ENCODE measurements at places on chromosomes 6 and 20.

- peak; percentile 79 for DNase-seq
Observed at GRCh38 chr6:11172501-11173327, 59.8 kb downstream of the NEDD9 start.

DNA sequence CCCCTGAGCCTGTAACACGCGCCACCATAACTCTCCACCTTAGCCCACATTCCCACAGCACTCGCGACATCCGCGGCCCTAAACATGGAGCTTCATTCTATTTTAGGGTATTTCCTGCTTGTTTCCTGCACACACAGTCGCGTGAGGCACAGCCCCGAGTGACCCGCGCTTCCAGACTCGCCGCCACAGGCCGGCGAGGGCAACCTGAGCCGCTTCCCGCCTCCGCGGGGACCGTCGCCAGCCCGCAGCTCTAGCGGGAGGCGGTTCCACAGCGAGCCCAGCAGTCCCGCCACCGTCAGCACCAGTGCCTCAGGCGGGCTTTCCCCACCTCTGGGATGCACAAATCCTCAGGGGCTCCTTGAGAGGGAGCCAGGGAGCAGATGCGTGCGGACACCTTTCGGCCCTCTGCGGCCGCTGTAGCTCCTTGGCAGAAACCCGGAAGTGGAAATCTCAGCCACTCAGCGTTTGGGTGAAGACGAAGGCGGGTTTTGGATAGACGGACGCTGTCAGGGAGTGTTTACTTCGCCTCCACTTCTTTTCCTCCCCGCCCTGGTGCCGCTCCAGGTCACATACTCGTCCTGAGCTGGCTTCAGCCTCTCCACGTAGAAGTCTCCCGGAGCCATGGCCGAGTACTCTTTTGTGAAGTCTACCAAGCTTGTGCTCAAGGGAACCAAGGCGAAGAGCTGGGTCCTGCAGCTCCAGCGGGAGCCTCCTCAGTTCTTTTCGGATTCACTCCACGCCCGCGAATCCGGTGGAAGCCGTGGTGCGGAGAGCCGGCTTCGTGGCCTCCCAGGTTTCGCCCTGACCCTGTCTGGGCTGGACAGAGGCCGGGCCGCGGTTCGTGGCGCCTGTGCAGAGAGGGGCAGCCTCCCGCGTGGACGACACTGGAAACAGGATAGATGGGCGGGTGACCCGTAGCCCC, 2177.4 kb upstream of the DEFB115 start:
- DNase-seq = no peak

DNA sequence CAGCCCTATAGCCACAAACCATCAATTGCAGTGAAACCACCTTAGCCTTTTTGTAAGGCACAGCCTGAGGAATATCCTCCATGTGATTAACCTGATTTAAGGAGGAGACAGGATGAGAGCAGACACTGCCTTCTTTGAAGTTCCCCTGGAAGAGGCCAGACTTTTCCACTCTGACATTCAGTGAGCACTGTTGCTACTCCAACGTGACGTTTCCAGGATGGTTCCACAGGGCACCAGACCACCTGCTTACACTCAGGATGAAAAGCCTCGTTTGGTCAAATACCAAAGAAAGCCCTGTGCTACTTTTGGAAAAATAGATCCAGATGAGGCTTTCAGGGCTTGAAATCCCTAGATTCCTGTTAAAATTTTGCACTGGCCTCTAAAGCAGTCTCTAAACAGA, 1102.1 kb upstream of the FLRT3 start:
- DNase-seq = no peak

DNA sequence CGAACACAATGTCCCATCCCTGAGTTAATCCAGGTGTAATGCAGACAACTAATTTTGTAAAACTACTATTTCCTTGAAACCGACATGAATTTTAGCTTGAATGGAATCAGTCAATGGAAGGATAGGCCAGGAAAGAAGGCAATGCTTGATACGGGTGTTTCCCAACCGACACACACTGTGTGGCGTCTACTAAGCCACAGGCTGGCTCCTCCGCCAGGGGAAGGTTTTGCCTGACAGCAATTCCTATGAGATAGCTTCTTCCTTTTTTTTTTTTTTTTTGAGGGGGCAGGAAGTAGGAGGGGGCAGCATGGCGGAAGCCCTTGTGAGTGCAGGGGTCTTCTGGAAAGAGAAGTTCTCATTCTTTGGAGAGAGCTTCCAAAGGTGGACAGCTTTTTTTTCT, 12.0 kb upstream of the LAMA4 start:
- DNase-seq = no peak

GRCh38 chr20:16069389-16070010, 503.7 kb downstream of the KIF16B start:
- no peak for DNase-seq

DNA sequence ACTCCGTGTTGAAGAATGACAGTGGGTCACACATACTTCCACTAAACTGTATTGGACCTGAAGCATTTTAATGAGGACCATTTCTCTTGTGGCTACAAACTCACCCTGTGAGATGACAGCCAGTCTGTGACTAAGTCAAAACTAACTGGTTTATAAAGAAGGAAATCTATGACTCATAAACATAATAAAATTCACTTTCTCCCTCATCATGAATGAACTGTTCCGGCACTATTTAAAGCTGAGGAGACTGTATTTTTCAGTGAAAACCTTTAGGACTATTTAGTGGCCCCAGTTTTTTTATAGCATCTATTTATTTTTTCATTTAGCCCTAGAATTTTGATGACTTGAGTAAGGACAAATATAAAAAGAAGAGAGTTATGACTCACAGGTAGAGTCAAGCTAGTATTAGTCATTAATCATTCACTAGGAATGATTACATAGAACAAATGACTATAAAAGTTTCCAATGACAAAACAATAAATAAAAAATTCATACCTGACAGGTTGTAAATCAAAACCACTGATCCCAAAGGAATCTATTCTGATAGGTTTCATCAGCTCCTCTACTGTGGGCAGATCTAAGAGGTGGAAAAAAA, 34.2 kb downstream of the CEP162 start:
- DNase-seq = no peak

- DNase-seq = no peak
Observed at GRCh38 chr6:93337014-93337413, 82.3 kb downstream of the EPHA7 start.

GRCh38 chr6:107660839-107661238, 163.3 kb downstream of the SCML4 start:
- DNase-seq = no peak

DNA sequence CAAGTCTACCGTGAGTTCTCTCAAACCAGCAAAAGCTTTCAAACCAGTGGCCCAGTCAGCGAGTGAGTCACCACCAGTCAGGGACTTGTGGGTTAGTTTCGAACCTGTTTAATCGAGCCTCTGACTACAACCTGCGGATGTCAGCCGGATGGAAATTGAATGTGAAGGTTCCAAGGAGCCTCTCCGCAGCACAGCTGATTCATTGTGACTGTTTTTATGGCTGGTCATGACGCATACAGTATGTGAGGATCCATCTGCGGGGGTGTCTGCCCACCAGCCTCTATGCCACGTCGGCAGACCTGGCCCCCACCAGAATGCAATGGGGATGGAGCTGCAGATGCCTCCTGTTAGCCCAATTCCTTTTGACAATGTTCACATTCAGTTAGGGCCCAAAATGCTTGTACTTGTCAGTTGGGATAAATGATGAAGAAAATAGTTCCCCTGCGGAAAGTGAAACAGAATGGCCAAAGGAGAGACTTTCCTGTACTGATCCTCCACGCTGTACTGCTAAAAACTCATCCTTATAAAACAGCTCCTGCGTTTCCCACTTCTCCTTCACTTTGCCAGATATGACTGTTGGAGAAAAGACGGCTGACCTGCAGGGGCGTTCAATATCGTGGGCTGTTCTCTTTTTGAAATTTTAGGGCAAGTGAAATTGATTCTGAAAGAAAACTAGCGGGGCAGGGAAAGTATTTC, 206.6 kb downstream of the TFAP2B start:
- DNase-seq = no peak

GRCh38 chr6:52994839-52995088, 320 bp downstream of the GSTA4 start:
- DNase-seq = no peak

DNA sequence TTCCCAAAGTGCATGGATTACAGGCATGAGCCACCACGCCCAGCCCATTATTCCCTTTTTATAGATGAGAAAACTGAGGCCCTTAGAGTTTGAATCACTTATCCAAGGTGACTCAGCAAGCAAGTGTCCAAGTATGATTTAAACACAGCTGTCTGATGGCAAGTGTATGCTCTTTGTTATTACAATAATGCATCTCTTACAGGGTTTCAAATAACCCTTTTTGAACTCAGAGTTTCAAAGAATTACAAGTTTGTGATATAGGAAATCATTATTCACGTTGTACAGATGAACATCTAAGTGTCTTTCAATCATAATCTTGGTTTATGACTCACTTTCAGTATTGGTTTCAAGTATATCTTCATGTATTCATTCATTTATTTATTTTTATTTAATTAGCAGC, 63.0 kb downstream of the CD83 start:
- no peak for DNase-seq

DNA sequence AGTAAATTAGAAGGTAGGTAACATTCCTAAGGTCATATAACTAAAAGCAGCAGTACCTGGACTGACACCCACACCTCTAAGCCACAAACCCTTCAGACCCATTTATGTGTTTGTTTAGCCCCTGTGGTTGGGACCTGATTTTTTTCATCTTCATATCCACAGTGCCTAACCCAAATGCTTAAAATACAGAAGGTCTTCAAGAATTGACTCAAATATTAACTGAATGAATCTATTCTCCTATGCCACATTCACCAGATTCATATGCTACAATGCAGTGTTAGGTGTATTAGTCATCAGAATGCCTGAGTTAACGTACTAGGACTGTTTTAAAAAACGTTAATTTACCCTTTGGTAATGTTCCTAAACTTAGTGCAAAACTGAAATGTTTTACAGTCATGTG, 124.8 kb downstream of the AHI1 start:
- no peak for DNase-seq

- DNase-seq = peak; percentile 27
Observed at GRCh38 chr6:125191916-125192609, 38.5 kb downstream of the TPD52L1 start.

- DNase-seq = no peak
Observed at GRCh38 chr6:150537893-150538292, 61.8 kb upstream of the PLEKHG1 start.

DNA sequence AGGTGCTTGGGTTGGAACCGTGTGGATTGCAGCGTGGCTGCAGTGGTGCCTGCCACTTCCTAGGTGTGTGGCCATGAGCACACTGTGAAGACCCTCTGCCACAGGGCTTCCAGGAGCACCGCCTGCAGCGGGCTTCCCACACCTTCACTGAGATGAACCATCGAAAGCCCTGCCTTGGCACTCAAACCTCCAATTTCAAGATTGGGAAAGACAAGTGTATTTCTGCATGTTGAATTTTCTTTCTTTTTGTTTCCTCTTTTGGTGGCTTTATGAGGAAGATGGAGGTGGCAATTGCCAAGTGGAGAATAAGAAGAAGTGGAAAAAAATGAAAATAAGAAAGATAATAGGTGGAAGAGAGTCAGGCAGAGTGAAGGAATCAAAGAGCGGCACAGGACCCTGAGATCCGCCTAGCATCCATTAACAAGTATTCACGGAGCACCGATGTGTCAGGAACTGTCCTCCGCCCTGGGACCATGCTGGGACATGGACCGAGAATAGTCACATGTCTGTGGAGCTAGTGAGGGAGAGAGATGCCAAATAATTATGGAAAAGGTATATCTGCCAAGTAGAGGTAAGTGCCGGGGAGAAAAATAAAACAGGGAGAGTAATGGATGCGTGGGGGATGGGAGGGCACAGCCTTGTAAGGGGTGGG, 159.9 kb downstream of the BCAS1 start:
- no peak for DNase-seq

DNA sequence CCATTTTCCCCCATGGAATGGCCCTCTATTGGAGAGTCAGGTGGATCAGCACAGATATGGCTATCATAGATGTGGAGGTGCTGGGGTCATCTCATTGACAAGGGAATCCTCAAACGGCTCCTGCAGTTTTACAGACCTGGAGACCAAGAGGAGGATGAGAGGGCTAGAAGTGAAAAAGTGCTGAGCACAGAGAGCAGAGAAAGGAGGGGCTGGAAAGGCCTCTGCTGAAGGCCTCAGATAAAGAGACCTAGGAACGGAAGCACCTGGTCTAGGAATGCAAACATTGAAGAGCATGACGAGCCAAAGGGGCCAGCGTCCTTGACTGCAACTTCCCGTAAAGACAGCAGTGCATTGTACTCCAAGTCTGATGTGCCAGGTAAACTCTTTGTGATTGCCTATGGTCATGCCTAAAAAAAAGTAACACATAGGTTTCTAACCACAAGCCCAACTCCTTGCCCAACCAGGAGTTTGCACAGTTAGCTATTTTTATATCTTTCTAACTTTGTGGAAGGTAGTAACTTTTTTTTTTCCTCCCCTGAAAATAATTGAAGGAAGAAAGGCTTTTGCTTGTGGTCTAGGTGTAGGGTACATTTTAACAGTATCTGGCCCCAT, 15.2 kb downstream of the RSPH4A start:
- no peak for DNase-seq

- peak; percentile 77 for DNase-seq
Observed at GRCh38 chr6:43506667-43507471, 3.3 kb downstream of the LRRC73 start.

DNA sequence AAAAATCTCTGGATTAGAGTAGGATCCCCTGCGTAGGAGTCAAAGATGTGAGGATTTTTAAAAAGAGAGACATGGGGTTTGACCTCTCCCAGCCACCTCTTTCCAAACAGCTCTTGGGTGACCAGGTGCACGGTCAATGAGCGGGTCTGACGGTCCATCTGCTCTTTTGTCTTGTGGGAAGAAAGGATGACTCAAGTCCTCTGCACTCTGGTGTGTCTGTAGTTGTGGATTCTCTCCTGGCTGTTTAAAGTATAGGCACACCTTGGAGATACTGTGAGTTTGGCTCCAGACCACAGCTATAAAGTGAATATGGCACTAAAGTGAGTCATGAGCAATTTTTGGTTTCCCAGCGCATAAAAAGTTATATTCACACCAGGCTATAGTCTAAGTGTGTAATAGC, 209.8 kb downstream of the BMP7 start:
- DNase-seq = no peak

- no peak for DNase-seq
Observed at GRCh38 chr20:12358006-12358654, 440.4 kb downstream of the BTBD3 start.

DNA sequence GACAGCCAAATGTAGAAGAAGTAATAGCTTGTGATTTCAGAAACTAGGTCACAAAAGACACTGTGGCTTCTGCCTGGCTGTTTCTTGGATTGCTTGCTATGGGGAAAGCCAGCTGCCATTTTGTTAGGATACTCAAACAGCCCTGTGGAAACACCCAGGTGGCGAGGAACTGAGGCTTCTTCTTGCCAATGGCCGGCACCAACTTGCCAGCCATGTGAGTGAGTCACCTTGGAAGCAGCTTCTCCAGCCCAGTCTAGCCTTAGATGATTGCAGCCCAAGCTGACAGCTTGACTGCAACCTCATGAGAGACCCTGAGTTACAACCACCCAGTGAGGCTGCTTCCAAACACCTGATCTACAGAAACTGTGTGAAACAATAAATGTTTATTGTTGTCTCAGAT, 11.9 kb upstream of the KIAA1755 start:
- DNase-seq = no peak

DNA sequence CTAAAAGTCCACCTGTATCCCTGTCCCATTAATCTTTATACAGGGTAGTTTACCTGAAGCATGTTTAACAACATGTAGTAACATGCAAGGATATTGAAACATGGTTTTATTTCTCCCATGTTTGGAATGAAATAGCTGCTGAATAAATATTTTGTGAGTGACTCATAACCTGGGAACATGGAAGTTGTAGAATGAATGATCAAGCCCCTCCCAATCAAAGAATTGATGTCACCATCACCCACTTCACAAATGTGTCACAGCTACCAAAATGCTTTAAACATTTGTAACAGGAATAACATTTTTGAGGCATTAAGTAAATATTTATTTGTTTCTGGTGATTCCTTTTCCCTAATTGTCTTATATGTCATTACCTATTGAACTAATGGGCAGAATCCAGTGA, 58.9 kb upstream of the TNFAIP3 start:
- DNase-seq = no peak
